T-helper 2 cell treated with Interferon-gamma antibody and Interleukin-4, amounts not matched to agents 5 μg/mL and 100 μg/mL, for 36 hours (primary cell): ENCODE measurements at places on chromosomes 5 and 9.
A peak's percentile ranks its signal among the peaks of the same experiment; 100 is the strongest.

DNA sequence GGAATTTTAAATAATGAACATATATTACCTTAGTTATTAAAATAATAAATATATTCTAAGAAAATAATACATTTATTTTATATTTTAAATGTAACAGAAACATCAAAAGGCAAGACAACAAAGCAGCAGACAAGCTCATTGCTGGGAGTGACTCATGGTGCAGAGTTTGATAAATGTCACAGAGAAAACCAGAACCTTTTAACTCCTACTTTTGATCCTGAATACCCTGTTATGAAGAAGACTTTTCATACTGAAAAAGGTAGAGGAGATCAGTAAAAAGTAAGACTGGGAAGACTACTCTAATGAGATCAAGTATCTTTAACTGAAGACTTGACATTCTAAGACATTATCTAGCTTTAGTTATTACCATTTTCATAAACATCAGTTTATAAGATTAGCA is 99.0 kb upstream of the GNA14 start:
- DNase-seq, result no peak
- H3K36me3 ChIP-seq, result peaks cover 18% of the 10 kb centered on the region
- no peaks in the 10 kb centered on the region for H3K27me3 ChIP-seq
- H3K27ac ChIP-seq, result no peak overlapping the region

GRCh38 chr5:12848709-12849108 is 944.5 kb upstream of the CTNND2 start:
- no peak for DNase-seq
- H3K36me3 ChIP-seq, result no peaks in the 10 kb centered on the region
- no peak overlapping the region for H3K27ac ChIP-seq
- H3K4me3 ChIP-seq, result no peak overlapping the region
- H3K4me1 ChIP-seq, result no peaks in the 10 kb centered on the region

DNA sequence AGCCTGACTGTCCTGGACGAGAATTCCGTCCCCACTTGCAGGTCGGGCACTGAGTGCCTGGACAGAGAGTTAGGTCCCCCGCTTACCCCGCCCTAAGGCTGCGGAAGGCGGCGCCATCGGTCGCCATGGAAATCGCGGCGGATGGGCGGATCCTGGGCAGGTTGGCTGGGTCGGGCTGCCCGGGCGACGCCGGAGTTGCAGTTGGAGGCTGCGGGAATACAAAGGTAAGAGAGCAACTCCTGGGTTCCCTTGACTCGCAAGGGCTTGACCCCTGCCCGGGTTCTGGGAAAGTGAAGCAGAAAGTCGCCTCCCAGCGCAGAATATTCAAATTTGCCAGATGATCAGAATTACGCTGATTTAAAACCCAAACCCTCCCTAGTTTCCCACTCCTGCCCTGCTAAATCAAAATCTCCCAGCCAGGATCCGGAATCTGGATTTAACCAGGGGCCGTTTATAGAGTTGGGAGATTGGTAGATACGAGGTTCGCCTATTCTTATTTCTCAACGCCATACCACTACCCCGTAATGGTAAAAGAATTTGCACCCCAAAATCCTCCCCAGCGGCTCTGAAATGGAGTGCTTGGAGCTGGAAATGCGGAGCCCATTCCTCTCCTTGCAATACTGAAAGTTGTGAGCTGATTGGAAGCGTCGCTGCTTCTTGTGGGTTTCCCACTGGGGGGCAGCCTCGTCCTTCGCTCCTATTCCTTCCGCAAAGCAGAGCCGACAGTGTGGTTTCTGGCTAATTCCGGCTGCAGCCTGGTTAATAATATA is 156.4 kb upstream of the RASEF start:
- H3K4me3 ChIP-seq, result peak overlapping the region; percentile 88
- H3K27me3 ChIP-seq, result peaks cover 22% of the 10 kb centered on the region
- peak; percentile 30 for DNase-seq
- H3K36me3 ChIP-seq, result no peaks in the 10 kb centered on the region
- H3K27ac ChIP-seq, result peak overlapping the region; percentile 32
- H3K4me1 ChIP-seq, result peaks cover 14% of the 10 kb centered on the region

GRCh38 chr5:37770786-37771185 is 69.1 kb downstream of the GDNF start:
- peaks cover 4% of the 10 kb centered on the region for H3K27me3 ChIP-seq
- no peak overlapping the region for H3K27ac ChIP-seq

DNA sequence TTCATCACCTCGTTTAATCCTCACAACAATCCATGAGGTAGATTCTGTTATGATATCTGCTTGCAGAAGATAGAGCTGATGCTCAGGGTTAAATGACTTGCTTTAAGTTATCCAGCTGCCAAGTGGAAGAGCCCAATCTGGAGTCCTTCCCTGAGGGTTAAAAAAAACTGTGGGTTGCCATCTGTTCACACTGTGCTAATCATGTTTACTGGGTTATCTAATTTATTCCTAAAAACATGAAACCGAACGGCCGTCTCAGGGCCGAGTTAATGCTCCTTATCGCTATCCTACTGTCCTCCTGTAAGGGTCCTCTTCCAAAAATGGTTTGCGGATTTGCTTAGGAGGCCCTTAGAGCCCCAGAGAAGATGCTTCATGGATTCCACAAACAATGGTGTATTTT is 153.3 kb downstream of the YIPF5 start:
- H3K4me1 ChIP-seq, result no peaks in the 10 kb centered on the region
- no peak for DNase-seq
- peaks cover 5% of the 10 kb centered on the region for H3K27me3 ChIP-seq
- no peak overlapping the region for H3K27ac ChIP-seq

DNA sequence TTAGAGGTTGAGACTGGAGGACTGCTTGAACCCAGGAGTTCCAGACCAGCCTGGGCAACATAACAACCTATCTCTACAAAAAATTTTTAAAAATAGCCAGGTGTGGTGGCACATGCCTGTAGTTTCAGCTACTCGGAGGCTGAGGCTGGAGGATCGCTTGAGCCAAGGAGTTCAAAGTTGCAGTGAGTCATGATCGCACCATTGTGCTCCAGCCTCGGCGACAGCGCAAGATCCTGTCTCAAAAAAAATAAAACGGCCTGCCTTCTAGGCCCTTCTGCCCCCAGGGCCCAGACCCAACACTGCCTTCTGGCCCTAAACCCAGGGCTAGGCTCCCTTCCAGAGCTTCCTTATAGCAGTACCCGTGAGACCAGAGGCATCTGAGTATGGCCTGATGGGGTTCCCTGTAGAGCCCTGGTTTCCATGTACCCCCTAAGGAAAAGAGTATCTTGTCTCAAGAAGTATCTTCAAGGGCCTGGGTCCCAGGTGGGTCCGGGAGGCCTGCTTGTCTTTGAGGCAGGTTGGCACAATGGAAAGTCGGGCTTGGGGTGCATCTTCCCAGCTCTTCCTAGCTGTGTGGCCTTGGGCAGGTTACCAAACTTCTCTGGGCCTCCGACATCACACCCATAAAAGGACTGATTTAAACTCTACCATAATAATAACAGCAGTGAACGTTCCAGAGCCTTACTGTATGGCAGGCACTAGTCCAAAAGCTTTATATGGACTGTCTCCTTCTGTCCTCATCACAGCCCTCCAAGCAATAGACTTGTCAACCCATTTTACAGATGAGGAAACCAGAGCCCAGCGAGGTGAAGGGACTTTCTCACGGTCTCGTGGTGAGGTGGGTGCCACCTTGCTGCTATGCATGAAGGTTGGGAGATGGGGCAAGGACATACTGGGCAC is 9.6 kb downstream of the LRRC8A start:
- H3K36me3 ChIP-seq, result peaks cover 54% of the 10 kb centered on the region
- H3K4me3 ChIP-seq, result no peak overlapping the region
- H3K4me1 ChIP-seq, result peaks cover 19% of the 10 kb centered on the region
- no peaks in the 10 kb centered on the region for H3K27me3 ChIP-seq

DNA sequence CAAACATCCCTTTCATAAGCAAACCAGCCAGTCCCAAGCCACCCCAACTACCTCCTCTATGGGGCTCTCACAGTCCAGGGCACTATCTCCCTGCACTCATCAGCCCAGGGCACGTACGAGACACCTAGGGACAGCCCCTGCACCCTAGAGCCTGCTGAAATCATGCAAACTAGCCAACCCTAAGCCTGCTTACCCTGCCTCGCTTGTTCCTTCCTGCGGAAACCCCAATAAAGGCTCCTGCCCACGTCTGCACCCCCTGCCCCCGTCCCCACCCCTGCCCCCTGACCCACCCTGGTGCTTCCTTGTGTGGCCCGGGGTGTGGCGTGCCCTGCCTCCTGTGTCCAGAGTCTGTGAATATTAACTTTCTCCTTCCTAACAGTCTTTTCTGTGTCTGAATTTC is 135.9 kb downstream of the GADD45G start:
- H3K4me1 ChIP-seq, result peaks cover 78% of the 10 kb centered on the region
- DNase-seq, result peak; percentile 69
- H3K27ac ChIP-seq, result peak overlapping the region; percentile 89
- peaks cover 8% of the 10 kb centered on the region for H3K36me3 ChIP-seq
- no peaks in the 10 kb centered on the region for H3K27me3 ChIP-seq

- no peaks in the 10 kb centered on the region for H3K36me3 ChIP-seq
- no peaks in the 10 kb centered on the region for H3K27me3 ChIP-seq
- H3K4me1 ChIP-seq, result no peaks in the 10 kb centered on the region
- no peak for DNase-seq
These were observed 65.9 kb downstream of the NSG2 start for GRCh38 chr5:174111287-174111973.

GRCh38 chr9:87656485-87656884 is 69.4 kb upstream of the CTSL start:
- no peak overlapping the region for H3K4me3 ChIP-seq
- no peaks in the 10 kb centered on the region for H3K36me3 ChIP-seq
- no peak overlapping the region for H3K27ac ChIP-seq
- no peaks in the 10 kb centered on the region for H3K27me3 ChIP-seq
- no peak for DNase-seq
- no peaks in the 10 kb centered on the region for H3K4me1 ChIP-seq

GRCh38 chr9:18747595-18747994 is 273.6 kb downstream of the ADAMTSL1 start:
- H3K36me3 ChIP-seq, result no peaks in the 10 kb centered on the region
- no peaks in the 10 kb centered on the region for H3K27me3 ChIP-seq
- H3K4me3 ChIP-seq, result no peak overlapping the region
- no peak for DNase-seq

DNA sequence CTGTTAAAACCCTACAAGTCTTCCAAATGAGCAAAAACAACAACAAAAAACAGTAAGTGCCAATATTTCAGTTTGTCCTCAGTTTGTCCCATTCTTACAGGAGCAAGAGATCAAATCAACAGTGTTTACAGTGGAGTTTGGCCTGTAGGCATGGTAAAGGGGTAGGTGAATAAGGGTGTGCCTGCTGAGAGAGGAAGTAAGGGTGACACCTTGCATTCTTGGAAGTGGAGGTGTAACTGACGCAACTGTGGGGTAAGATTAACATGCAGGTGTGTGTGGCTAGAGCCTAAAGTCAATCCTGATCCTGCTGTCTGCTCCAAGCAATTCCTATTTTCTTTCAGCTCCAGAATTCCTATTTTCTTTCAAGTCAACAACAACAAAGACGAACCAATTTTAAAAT is 43.4 kb downstream of the PFDN1 start:
- peak overlapping the region; percentile 20 for H3K27ac ChIP-seq
- DNase-seq, result no peak
- H3K36me3 ChIP-seq, result peaks cover 30% of the 10 kb centered on the region
- H3K27me3 ChIP-seq, result no peaks in the 10 kb centered on the region

GRCh38 chr9:389159-389558 is 174.5 kb downstream of the DOCK8 start:
- no peaks in the 10 kb centered on the region for H3K4me1 ChIP-seq
- no peaks in the 10 kb centered on the region for H3K27me3 ChIP-seq
- H3K36me3 ChIP-seq, result peaks cover 62% of the 10 kb centered on the region
- no peak for DNase-seq
- no peak overlapping the region for H3K27ac ChIP-seq
- no peak overlapping the region for H3K4me3 ChIP-seq

DNA sequence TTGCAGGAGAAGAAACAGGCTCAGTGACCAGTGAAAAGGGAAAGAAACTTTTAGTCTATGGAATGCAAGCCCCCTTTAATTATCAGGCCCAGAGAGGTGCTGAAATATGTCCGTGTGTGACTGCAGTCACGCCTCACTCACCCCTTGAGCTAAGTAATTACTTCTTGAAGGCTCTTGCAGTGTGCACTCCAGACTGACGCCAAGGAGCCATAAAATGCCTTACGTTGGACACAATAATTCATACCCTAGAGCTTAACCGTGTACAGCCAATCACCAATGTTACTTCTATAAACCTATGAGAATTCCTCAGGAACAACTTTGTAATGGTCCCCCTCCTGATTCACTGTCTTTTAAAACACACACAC is 242.2 kb downstream of the SYK start:
- no peaks in the 10 kb centered on the region for H3K27me3 ChIP-seq
- H3K4me3 ChIP-seq, result no peak overlapping the region
- H3K4me1 ChIP-seq, result peaks cover 53% of the 10 kb centered on the region
- H3K36me3 ChIP-seq, result no peaks in the 10 kb centered on the region
- no peak for DNase-seq

DNA sequence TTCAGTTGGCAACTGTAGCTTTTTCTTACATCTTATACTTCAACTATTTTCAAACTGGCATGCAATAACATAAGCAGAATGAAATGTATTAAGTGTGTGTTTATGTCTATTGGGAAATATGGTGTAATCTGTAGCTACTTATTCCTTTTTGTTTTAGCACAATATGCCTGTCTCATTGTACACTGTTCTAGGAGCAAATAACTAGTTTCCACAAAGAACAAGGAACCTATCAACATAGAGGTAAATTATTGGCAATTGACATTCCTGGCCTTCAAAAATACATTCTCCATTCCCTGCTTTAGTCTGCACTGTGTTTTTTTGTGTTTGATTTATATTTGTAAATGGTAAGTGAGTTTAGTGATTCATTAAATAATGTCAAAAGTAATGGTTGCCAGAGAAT is 75.7 kb downstream of the FBXL7 start:
- no peak overlapping the region for H3K4me3 ChIP-seq
- no peaks in the 10 kb centered on the region for H3K4me1 ChIP-seq
- H3K36me3 ChIP-seq, result no peaks in the 10 kb centered on the region
